Naive thymus-derived CD8-positive, alpha-beta T cell (primary cell): ENCODE measurements at places on chromosomes 12 and 14. TPM values are rescaled to one million over a fixed set of nuclear protein-coding genes. Genes with fewer than 3 reads are reported as not detected.

The RBM19 gene
- total RNA-seq, result 76.2 TPM

The TGM1 gene
- 6.9 TPM for total RNA-seq

The HCAR3 gene
- not detected for total RNA-seq

The KLHDC1 gene
- 18.2 TPM for total RNA-seq

The ZNF84 gene
- 58.3 TPM for total RNA-seq

GRCh38 chr14:92519246-92520101 lies 5.9 kb downstream of the RIN3 start:
- no peaks in the 10 kb centered on the region for H3K36me3 ChIP-seq
- H3K4me1 ChIP-seq, result peaks cover 96% of the 10 kb centered on the region

GRCh38 chr12:113062502-113063395 lies 6.2 kb downstream of the DTX1 start:
- no peak overlapping the region for H3K4me3 ChIP-seq
- no peaks in the 10 kb centered on the region for H3K27me3 ChIP-seq
- peaks cover 32% of the 10 kb centered on the region for H3K4me1 ChIP-seq
- DNase-seq, result no peak
- no peak overlapping the region for H3K27ac ChIP-seq

- no peaks in the 10 kb centered on the region for H3K36me3 ChIP-seq
- no peak overlapping the region for H3K4me3 ChIP-seq
- H3K27me3 ChIP-seq, result no peaks in the 10 kb centered on the region
- no peaks in the 10 kb centered on the region for H3K4me1 ChIP-seq
- no peak overlapping the region for H3K27ac ChIP-seq
- no peak for DNase-seq
Measured at GRCh38 chr12:74981541-74981940, 228.1 kb downstream of the KCNC2 start.

DNA sequence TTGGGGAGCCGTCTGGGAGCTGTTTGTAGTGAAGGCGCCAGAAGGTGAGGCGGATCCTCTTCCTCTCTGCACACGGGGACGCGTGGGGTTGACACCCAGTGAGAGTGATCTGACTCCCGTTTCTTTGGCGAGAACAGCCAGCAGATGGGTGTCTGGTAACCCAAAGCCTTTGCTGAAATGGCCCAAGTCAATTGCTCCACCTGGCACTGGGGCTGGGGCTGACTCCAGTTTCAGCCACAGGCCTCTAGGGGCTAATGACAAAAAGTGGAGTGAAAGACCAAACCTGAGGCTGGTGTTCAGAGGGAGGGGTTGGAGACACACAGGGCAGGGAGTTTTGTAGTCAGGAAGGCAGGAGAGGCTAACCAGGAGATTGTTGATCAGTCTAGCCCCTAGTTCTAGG lies 87.0 kb downstream of the FRMD6 start:
- DNase-seq, result no peak
- no peak overlapping the region for H3K27ac ChIP-seq
- H3K4me3 ChIP-seq, result no peak overlapping the region
- H3K36me3 ChIP-seq, result no peaks in the 10 kb centered on the region

GRCh38 chr14:51533872-51534553 lies 117.7 kb upstream of the FRMD6 start:
- H3K27ac ChIP-seq, result no peak overlapping the region
- H3K36me3 ChIP-seq, result no peaks in the 10 kb centered on the region
- no peak overlapping the region for H3K4me3 ChIP-seq

DNA sequence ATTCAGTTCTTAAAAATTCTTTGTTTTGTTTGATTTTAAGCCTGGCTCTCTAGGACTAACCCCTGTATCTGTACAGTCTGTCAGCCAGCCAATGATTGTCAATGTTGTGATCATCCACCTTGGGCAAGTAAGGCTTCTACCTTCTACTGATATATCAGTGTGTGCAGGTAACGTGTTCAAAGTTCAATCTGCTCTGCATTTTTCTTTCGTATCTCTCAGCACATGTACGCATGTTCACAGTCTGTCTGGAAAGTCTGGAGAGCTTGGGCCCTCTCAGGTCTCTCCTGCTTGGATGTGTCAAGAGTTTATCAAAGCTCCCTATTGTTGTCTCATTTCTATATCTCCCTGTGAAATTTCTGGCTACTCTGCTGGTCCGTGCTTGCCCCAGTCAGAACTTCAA lies 138.6 kb upstream of the VRK1 start:
- no peak overlapping the region for H3K4me3 ChIP-seq
- no peaks in the 10 kb centered on the region for H3K4me1 ChIP-seq
- H3K27me3 ChIP-seq, result peaks cover 14% of the 10 kb centered on the region
- no peak for DNase-seq
- H3K27ac ChIP-seq, result no peak overlapping the region

GRCh38 chr12:93041416-93041815 lies 112.3 kb upstream of the EEA1 start:
- no peaks in the 10 kb centered on the region for H3K27me3 ChIP-seq
- no peaks in the 10 kb centered on the region for H3K36me3 ChIP-seq
- no peak for DNase-seq

GRCh38 chr14:34098045-34098984 lies 147.4 kb upstream of the EGLN3 start:
- DNase-seq, result no peak
- no peak overlapping the region for H3K4me3 ChIP-seq
- peaks cover 15% of the 10 kb centered on the region for H3K4me1 ChIP-seq
- H3K36me3 ChIP-seq, result no peaks in the 10 kb centered on the region
- no peaks in the 10 kb centered on the region for H3K27me3 ChIP-seq

DNA sequence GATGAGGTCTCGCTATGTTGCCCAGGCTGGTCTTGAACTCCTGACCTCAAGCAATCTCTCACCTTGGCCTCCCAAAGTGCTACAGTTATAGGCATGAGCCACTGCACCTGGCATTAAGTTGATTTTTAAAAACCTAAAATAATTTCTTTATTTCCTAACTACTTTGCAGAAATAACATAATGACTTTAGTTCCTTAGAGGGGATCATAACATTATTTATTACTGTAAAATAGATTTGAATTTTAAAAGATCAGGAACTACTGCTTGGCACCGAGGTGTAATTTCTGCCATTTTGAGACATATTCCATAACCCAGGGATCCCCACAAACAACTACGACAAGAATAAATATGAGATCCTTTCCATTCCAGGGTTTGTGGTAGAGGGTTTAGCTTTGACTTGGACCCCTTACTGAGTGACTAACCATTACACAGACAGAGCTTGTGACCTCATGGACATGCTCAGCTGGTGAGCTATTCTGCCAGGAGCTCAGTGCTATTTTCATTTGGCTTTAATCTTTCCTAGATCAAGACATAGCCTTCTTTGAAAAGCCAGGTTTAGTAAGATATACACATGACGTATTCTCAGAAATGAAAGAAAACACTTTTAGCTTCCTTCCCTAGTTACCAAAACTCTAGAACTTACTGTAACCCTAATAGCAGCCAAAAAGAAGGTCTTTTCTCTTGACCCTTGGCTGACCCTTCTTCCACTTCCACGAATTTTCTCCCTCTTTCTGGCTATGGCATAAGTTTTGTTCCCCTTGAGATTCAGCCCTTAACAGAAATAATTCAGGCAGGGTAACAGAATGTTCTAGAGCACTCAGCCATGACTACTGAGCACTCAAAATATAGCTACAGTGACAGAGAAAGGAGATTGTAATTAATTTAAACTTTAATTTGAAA lies 75.1 kb upstream of the NUDT4 start:
- no peaks in the 10 kb centered on the region for H3K4me1 ChIP-seq
- no peaks in the 10 kb centered on the region for H3K27me3 ChIP-seq
- H3K4me3 ChIP-seq, result no peak overlapping the region
- no peak for DNase-seq
- peaks cover 12% of the 10 kb centered on the region for H3K36me3 ChIP-seq

GRCh38 chr14:64363265-64363846 lies 24.8 kb upstream of the MTHFD1 start:
- no peak for DNase-seq
- H3K27ac ChIP-seq, result no peak overlapping the region
- H3K27me3 ChIP-seq, result no peaks in the 10 kb centered on the region
- no peaks in the 10 kb centered on the region for H3K36me3 ChIP-seq
- H3K4me1 ChIP-seq, result no peaks in the 10 kb centered on the region
